ENCODE measurements at places on chromosomes 13 and 19.

DNA sequence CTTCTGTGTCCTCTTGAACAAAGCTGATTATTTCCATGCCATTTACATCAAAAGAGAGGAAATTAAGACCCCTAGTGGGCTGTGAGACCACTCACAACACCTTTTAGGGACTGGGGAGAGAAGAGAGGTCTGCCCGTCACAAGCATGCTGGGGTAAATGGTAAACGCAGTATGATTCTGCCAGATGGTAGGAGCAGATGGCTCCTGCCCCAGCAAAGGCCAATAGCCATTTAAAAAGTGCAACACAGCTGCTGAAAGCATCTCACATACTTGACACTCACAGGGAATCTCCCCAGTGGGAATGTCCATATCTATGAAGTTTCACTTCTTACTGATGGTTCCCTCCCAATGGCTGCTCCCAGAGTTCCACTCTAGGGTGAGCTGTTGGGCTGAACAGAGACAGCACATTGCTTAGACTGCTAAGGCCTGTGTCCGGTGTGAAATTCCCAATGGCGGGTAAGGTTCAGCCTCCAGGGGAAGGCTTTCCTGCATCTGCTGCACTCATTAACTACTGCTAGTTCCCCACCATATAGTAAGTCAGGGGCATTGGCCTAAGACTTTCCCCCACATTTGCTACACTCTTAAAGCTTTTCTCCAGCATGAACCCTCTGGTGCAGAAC lies 7.4 kb downstream of the ZNF671 start:
- no peak for DNase-seq

DNA sequence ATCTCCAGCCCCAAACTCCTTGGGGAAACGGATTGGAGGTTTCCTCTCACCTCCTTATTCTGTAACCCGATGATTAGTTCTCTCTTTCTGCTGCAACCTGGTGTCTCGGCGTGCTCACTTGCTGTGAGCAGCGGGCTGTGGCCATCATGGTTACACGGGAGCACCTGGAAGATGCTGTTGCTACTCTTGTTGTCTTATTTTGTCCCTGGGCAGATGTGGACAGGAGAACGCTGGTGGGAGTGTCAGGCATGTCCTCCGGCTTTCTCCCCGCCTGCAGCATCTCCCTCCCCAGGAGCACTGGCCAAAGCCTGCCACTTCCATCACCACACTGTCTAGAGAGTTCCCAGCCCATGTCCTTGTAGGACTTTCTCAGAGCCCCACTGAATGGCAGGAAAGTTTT lies 211.8 kb upstream of the ZNF536 start:
- no peak for DNase-seq

DNA sequence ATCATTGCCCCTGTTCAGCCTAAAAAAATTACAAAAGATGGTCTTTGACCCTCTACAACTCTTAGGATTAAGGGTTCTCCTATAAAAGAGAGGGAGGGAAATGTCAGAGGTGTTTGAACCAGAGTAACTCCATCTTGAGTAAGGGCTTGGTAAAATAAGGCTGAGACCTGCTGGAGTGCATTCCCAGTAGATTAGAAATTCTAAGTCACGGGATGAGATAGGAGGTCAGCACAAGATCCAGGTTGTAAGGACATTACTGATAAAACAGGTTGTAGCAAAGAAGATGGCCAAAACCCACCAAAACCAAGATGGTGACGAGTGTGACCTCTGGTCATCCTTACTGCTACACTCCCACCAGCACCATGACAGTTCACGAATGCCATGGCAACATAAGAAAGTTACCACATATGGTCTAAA lies 48.7 kb upstream of the ANKRD10 start:
- DNase-seq: no peak

- no peak for DNase-seq
Measured at GRCh38 chr13:20848944-20849343, 53.6 kb downstream of the XPO4 start.

- no peak for DNase-seq
Measured at GRCh38 chr13:94673851-94674250, 38.5 kb downstream of the SOX21 start.

DNA sequence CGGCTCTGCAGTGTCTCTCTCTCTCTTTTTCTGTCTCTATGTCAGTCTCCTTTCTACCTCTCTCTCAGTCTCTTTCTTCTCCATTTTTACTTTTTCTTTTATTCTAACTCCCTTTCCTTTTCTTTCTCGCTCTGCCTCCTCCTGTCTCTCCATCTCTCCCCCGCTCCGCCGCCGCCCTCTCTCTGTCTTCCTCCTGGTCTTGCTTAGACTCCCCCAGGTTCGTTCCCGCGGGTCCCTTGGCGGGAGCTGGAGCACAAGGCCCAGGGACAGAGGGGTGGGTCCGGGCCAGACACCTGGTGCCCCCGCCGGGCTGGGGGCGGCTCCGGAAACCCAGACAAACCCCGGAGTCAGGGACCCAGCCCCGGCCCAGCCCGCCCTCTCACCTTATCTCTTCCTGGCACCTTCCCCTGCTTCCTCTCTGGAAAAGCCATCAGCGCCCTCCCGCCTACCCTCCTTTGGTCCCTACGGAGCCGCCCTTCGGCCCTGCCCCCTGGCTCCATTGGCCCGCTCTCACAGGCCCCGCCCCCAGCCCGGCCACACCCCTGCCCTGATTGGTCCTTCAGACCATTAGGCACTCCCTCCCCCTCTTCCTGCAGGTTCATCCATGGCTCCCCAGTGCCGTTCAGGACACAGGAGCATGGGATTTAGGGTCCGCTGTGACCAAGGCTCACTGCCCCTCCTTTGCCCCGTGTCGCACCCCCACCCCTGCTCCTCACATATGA lies 15.4 kb upstream of the NOP53 start:
- no peak for DNase-seq

- no peak for DNase-seq
Measured at GRCh38 chr13:97394542-97394941, 39.4 kb upstream of the RAP2A start.

DNA sequence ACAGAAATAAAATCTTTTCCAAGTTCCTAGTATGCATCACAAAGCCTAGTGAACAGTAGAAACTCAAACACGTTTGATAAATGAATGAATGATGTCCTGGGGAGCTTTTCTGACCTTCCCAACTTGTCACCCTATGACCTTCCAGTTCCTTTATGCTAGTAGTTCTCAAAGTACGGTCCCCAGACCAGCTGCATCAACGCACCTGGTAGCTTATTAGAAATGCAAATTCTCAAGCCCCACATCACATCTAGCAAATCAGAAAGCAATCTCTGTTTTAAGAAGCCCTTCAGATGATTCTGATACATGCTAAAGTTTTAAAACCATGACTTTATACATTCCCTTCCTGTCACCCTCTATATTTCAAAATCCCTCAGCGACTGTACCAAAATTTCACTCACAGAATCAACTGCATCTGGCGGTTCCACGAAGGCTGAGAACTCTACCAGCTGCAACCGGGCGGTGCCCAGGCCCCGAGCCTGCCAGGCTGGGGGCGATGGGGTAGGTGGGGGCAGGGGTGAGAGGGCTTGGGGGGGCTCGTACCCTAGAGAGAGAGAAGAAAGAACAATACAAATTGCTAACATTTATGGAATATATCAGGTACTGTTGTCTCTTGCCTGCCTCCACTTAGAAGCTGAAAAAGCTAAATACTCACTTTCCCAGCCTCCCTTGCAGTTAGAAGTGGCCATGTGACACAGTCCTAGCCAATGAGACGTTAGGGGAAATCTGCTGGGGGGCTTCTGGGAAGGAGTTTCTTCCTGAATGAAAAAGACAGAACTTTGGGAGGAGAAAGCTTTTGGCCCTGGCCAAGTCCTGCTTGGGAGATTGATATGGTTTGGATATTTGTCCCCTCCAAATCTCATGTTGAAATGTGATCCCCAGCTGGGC lies 13.3 kb downstream of the CD37 start:
- no peak for DNase-seq

- DNase-seq: no peak
Measured at GRCh38 chr13:111897178-111897845, 169.6 kb upstream of the SOX1 start.

All from NCI-H2029 treated with DMSO at 0.1 percent for 48 hours (cell line).